ENCODE measurements at places on chromosomes 7 and 10. TPM values are rescaled to one million over a fixed set of nuclear protein-coding genes. Genes with fewer than 3 reads are reported as not detected.

Gene ALKBH4
- 15.6 TPM for total RNA-seq

Gene TMEM130
- total RNA-seq, result not detected

DNA sequence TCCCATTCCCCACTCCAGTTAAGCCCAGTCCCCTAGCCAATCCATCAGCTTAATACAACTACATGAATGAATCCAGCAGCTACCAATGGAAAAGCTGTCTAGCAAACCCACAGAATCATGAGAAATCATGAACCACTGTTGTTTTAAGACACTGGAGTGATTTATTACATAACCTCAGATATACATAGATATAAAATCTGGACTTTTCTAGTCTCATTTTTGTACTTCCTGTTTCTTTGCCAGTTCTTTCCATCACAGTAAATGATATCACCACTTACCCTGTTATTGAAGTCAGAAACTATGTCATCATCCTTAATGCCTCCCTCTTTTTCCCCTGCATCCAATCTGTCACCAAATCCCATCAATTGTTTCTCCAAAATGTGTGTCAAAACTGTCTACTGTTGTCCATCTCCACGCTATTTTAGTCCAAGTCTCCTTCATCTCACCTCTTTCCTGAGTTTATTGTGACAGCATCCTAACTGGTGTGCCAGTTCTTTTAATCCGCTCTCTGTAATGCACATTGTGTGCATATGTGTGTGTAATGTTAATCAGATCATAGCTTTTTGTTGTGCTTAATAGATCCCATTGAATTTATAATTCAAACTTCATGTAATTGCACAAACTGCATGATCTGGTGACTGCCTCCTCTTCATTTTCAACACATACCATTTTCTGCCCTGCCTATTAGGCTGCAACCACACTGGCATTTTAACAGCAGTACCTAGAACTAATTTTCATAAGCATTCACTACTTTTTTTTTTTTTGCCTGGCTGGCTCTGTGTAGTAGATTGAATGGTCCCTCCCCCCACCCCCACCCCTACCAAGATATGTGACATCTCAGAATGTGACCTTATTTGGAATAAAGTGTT lies 56.0 kb downstream of the MKLN1 start:
- H3K27ac ChIP-seq, result no peak overlapping the region
- no peaks in the 10 kb centered on the region for H3K4me1 ChIP-seq
- H3K36me3 ChIP-seq, result no peaks in the 10 kb centered on the region
- H3K27me3 ChIP-seq, result no peaks in the 10 kb centered on the region
- H3K4me3 ChIP-seq, result no peak overlapping the region
- DNase-seq, result no peak

DNA sequence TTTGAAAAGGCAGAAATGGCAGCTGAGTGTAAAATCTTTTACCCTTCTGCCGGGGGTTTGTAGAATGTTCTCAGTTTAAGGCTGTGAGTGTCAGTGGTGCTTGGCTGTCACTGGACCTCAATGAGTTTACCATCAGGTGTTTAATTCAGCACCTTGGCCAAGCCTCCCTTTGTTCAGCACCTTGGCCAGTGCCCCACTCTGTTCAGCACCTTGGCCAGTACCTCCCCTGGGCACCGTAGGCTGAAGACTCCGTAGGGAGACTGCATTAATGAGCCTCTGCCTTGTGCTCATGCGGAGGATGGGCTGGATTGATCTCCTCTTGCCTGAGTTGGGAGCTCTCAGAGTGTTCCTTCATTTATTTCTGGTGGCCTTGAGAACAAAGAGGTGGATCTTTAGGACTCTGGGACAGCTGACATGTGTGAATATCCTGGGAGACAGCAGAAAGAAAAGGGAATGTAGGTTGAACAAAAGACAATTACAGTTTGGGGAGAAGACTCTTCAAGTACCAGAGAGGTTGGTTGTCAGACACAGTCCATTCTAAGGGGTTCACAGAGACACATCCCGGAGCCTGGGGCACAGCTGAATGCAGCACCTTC lies 1.6 kb downstream of the FAM24A start:
- H3K4me3 ChIP-seq, result no peak overlapping the region
- no peaks in the 10 kb centered on the region for H3K4me1 ChIP-seq
- H3K27ac ChIP-seq, result no peak overlapping the region
- DNase-seq, result no peak

- no peak overlapping the region for H3K4me3 ChIP-seq
- no peak overlapping the region for H3K27ac ChIP-seq
- H3K27me3 ChIP-seq, result no peaks in the 10 kb centered on the region
- peaks cover 16% of the 10 kb centered on the region for H3K4me1 ChIP-seq
Measured at GRCh38 chr7:130383187-130383980, 3.1 kb downstream of the CPA1 start.

GRCh38 chr10:124928087-124928486 lies 13.8 kb upstream of the ZRANB1 start:
- H3K4me1 ChIP-seq, result peaks cover 34% of the 10 kb centered on the region
- no peaks in the 10 kb centered on the region for H3K27me3 ChIP-seq
- no peak overlapping the region for H3K27ac ChIP-seq
- H3K4me3 ChIP-seq, result no peak overlapping the region
- H3K36me3 ChIP-seq, result no peaks in the 10 kb centered on the region
- DNase-seq, result no peak
